ENCODE measurements at places on chromosomes 7 and 10.

- DNase-seq = no peak
Measured at GRCh38 chr10:100980711-100981110, 6.6 kb downstream of the MRPL43 start.

DNA sequence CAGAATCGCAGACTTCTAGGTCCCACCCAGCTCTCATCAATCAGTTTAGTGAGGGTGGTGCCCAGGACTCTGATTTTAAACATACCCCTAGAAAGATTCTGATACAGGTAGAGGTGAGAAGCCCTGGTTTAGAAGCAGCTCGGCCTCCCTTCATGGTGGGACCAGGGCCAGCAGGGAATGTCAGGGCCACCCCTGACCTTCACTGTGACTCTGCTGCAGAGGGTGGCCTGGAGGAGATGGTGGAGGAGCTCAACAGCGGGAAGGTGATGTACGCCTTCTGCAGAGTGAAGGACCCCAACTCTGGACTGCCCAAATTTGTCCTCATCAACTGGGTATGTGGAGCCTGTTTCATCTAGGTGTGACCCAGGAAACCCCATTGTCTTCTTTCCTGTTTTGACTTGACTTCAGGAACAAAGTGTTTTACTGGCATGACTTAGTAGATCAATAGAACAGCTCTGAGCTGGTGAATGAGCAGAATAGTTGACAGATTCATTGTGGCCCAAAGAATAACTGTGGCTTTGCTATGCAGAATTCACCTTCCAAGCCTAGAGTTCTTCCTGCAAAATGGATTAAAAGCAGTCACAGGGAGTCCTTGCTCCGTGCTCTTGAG lies 7.2 kb downstream of the DBNL start:
- DNase-seq = no peak

- no peak for DNase-seq
Measured at GRCh38 chr10:89525556-89525955, 9.8 kb downstream of the SLC16A12 start.

- no peak for DNase-seq
Measured at GRCh38 chr7:159015081-159015453, 129.6 kb downstream of the VIPR2 start.

DNA sequence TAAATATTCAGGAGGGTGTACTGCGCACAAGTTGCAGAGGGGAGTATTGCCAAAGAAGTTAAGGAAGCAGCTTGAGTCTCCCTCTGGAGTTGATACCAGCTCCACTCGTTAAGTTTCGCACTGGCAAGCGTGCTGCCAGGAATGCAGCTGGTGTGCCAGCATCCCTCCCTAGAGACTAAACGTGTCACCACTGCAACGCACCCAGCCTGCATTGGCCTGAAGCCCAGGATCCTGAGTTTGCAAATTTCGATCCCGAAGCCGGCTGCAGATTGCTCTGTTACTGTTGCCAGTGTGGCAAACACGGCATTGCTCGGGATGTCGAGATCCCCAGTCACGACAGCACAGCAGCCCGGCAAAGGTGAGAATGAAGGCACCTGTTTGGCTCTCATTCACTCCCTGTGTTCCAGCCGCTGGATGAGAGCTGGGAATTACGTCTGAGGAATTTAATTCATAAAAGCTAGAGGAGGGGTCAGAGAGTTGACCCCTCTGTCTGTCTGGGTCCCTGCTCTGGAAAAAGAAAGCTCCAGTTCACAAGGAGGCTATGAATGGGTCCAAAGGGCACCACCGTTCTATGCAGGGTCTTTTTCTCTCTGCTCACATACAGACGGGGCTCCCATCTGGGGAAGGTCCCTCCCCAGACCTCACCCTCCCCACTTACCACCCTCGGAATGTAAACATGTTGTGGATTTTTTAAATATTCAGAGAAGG lies 61.0 kb downstream of the NRP1 start:
- peak; percentile 53 for DNase-seq

GRCh38 chr7:79923953-79924352 lies 210.7 kb upstream of the GNAI1 start:
- no peak for DNase-seq

Data from spinal cord (tissue), 10 donors.